ENCODE measurements at places on chromosomes 3 and 15.
A peak's percentile ranks its signal among the peaks of the same experiment; 100 is the strongest.

GRCh38 chr3:68271145-68271544 lies 616.7 kb upstream of the SUCLG2 start:
- no peak for DNase-seq

DNA sequence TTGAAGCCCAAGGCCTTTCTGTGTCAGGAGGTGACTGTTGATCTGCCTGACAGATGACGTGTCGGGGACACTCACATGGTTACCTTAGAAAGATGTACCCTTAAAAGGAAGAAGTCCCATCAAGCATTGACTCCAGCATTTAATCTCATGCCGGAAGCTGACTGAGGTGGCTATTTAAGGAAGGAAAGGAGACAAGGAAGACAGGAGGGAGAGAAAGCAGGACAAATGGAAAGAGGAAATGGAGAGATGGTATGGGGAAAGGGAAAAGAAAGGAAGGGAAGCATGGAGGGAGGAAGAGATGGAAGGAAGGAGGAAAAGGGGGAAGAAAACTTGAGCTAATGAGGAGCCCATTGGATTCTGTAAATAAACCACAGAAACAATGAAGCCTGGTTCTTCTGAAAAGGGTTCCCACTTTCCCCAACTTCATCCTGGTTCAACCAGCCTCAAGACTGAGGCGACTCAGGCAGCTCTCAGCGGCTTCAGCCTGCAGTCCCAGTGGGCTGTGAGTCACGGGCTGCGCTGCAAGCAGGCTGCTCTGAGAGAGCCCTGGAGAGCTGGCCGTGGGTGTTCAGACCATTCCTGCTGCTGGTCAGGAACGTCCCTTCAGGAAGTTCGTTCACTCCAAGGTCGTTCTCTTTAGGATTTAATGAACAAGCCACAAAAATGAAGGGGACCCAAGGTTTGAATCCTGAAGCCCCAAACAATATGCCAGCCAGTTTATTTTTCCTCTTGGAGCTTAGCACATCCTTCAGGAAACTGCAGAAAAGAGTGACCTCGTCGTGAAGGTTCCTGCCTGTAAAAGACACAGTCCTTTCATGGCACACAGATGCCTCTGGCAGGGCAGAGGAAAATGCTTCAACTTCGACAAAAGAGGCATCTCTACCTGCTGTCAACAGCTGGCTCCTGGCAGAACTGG lies 69.6 kb upstream of the THBS1 start:
- peak; percentile 71 for DNase-seq

DNA sequence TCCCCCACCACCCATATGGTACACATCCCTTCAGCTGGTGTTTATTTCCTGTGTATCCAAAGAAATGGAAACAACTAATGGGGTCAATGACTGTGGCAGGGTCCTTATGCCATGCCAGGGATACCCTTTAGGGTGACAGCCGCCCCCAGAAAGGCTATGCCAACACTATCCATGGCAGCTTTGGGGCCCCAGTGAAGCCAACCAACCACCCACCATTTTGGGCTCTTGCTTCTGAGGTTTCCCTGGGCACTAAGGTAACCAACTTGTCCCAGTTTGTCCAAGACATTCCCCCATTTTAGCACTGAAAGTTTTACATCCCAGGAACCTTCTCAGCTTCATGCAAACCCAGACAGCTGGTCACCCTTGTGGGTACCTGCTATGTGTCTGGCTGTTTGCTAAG lies 233.1 kb downstream of the VPS13C start:
- no peak for DNase-seq

GRCh38 chr15:37100966-37101215 lies 542 bp upstream of the MEIS2 start:
- DNase-seq = no peak

- no peak for DNase-seq
Measured at GRCh38 chr15:99174567-99175395, 69.9 kb downstream of the SYNM start.

GRCh38 chr3:196055683-196056270 lies 26.1 kb downstream of the TFRC start:
- no peak for DNase-seq

DNA sequence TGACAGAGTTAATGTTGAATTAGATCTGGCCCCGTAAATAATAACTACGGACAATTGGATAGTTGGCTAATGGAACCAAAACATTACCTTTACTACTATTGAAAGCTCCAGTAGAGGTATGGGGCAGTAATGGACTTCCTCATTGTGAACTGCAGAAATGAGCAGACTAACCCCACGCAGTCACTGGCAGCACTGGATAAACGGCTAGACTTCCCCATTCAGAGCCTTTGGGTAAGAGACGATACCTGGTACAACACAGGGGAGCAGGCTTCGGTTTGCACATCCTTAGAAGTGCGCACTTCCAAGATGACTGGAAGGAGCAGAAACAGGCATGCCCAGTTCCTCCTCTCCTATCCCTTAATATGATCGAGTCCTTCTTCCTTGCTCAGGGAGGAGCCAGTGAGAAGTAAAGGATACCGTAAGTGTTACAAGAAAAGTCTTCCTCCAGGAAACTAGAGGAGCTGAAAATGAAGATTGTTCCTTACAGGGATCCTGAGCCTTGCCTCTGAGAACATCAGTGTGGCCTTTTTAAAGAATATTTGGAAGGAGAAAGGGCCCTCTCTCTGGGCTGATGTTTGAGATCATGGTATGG lies 100.5 kb upstream of the NECTIN3 start:
- DNase-seq = no peak

- DNase-seq = no peak
Measured at GRCh38 chr3:43338295-43338694, 52.0 kb downstream of the SNRK start.

- DNase-seq = no peak
Measured at GRCh38 chr3:171286580-171287249, 173.5 kb downstream of the TNIK start.

- no peak for DNase-seq
Measured at GRCh38 chr15:89888214-89888804, 5.5 kb downstream of the AP3S2 start.

DNA sequence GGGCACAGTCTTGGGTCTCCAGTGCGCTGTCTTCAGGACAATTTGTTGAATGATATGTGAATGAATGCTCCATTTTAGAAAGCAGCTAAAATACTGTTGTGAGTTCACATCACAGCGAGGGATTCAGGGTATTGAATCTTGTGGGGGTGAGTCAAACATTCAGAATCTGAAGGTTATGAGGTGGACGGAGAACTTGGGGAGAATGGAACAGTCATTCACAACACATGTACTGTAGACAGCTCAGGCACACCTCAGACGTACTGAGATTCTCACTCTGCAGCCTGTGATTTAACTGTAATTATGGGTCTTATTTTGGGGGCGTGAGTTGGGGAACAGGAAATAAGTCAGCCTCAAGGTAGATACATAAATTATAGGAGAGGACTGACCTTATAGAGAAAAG lies 13.9 kb downstream of the CRYBG3 start:
- no peak for DNase-seq

- DNase-seq = peak; percentile 13
Measured at GRCh38 chr3:46442576-46443530, 21.9 kb downstream of the LTF start.

- no peak for DNase-seq
Measured at GRCh38 chr3:32958509-32958908, 7.1 kb downstream of the CCR4 start.

GRCh38 chr3:175598740-175599139 lies 739.6 kb downstream of the NAALADL2 start:
- no peak for DNase-seq

DNA sequence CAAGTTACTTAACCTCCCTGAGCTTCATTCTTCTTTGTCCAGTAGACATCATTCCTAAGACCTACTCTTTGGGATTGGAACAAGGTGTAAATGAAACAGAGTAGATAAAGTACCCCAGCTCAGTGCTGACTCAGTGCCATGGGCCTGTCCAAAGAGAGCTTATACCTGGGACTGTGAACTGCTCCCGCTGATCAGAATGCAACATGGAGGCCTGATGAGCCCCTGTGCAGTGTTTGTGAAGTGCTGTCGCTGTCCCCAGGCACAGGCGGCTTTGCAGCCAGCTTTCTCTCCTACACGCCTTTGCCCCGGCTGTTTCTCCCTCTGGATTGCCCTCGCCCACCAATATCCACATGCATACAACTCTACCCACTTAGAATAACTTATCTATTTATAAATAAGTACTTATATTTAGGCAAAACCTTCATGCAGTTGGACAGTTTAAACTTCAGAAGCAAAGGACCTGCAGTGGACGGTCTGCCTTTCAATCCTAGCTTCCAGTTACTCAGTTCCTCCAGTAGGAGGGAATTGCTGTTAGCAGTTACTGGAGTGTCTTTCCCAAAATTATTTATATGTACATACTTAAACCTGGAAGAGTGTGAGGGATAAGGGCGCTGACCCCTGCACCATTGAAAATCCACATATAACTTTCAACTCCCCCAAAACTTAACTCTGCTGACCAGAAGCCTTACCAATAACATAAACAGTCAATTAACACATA lies 80.0 kb downstream of the CORO2B start:
- DNase-seq = no peak

- DNase-seq = no peak
Measured at GRCh38 chr15:65996901-65997300, 127.6 kb downstream of the RAB11A start.

- no peak for DNase-seq
Measured at GRCh38 chr15:77208241-77208640, 137.3 kb upstream of the TSPAN3 start.

GRCh38 chr3:89533275-89533674 lies 425.9 kb downstream of the EPHA3 start:
- DNase-seq = no peak

DNA sequence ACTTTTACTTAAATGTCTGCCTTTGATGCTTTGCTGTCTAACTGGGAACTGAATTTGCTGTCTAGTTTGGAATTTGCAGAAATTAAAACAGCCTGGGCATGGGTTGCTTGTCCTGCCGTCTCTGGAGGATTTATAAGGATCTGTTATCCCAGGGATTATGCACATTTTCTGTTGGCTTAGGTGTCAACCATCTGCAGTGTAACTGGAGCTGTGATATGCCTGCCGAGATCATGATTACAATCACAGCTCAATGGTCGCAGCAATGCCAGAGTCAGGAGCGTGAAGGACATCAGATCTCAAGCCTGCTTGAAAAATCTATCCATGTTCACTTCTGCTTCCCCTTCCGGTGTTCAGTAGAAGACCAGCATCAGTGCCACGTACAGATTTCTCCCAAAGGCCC lies 41.8 kb upstream of the SETMAR start:
- DNase-seq = no peak

- DNase-seq = peak; percentile 50
Measured at GRCh38 chr15:23038726-23039142, 635 bp downstream of the TUBGCP5 start.

DNA sequence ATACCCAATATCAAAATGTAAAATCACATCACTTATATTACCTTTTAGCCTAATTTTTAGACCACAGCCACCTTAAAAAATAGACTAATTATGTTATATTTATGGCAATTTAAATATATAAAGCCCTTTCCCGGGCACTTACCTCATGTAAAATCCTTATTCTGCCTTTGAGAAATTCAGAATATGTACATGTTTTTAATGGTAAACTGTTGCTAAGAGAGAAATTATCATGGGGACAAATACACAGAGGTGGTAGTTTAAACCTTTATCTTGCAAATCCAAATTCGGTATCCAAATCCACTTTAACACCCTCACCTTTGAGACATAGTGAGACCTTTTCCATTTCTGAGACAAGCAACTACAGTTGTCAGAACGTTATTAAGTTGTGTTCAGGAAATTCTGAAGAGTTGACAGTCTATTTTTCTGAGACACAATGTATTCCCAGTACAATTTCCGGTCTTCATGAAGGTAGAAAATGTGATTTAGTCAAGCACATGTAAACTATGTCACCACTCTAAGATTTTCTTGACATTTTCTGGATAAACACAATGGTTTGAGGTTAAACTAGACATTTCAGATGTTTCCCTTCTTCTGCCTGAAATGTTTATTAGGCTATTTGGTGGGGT lies 10.6 kb upstream of the VGLL3 start:
- no peak for DNase-seq

- no peak for DNase-seq
Measured at GRCh38 chr15:101476756-101477155, 12.8 kb downstream of the PCSK6 start.

DNA sequence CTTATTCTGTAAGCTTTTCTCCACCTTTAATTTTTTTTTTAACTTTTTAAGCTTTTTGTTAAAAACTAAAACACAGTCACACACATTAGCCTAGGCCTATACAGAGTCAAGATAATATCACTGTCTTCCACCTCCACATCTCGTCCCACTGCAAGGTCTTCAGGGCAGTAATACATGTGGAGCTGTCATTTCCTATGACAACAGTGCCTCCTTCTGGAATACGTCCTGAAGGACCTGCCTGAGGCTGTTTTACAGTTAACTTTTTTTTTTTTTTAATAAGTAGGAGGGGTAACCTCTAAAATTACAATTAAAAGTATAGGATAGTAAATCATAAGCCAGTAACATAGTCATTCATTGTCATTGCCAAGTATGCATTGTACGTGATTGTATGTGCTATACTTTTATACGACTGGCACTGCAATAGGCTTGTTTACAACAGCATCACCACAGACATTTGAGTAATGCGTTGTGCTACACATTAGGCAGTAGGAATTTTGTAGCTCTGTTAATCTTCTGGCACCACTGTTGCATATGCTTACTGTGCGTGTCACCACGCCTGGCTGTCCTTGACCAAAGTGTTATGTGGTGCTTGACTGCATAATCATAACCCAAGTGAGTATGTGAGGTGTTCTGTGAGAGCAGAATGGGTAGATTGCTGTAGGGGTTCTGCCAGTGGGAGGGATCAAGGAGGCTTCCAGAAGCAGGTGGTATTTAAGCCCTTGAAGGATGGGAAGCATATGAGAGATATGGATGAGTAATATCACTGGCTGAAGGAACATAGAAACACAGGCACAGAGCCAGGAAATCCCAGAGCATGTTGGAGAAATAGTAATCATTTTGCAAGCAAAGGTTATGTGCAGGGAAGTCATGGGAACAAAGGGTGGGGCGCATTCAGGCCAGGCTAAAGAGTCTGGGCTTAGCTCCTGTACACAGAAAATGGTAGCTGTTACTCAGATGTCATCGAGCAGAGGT lies 18.3 kb downstream of the FBXO22 start:
- peak; percentile 46 for DNase-seq

- no peak for DNase-seq
Measured at GRCh38 chr15:85120351-85121113, 138.9 kb downstream of the PDE8A start.

DNA sequence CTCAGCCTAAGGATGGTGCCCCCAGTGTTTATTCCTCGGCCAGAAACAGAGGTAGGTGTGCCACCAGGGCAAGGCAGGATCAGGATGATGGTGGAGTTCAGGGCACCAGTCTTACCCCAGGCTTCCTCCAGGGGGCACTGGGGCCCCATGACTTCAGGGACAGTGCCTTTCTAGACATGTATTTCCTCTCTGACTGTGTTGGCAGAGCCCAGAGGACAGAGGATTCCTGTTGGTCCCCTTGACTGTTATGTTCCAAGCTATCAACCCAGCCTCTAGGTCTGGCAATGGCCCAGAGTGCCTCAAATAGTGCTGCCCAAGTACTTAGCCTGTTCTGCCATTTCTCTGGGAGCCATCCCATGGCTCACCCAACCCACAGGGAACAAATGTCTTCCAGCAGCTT lies 2.8 kb downstream of the HEMK1 start:
- peak; percentile 66 for DNase-seq

GRCh38 chr3:40477666-40478065 lies 744 bp downstream of the ZNF619 start:
- peak; percentile 7 for DNase-seq

All from kidney capillary endothelial cell (primary cell).